Fibroblast of villous mesenchyme (primary cell): ENCODE measurements at places on chromosomes 11 and 22. TPM values are rescaled to one million over a fixed set of nuclear protein-coding genes. Genes with fewer than 3 reads are reported as not detected.
A peak's percentile ranks its signal among the peaks of the same experiment; 100 is the strongest.

The KRTAP5-9 gene
- 0.32 TPM in 1 of 2 replicates, not detected in the other for total RNA-seq

The OR5P2 gene
- under 0.01 TPM in 1 of 2 replicates, not detected in the other for total RNA-seq

- DNase-seq = no peak
Measured at GRCh38 chr11:22006901-22007300, 186.0 kb upstream of the ANO5 start.

DNA sequence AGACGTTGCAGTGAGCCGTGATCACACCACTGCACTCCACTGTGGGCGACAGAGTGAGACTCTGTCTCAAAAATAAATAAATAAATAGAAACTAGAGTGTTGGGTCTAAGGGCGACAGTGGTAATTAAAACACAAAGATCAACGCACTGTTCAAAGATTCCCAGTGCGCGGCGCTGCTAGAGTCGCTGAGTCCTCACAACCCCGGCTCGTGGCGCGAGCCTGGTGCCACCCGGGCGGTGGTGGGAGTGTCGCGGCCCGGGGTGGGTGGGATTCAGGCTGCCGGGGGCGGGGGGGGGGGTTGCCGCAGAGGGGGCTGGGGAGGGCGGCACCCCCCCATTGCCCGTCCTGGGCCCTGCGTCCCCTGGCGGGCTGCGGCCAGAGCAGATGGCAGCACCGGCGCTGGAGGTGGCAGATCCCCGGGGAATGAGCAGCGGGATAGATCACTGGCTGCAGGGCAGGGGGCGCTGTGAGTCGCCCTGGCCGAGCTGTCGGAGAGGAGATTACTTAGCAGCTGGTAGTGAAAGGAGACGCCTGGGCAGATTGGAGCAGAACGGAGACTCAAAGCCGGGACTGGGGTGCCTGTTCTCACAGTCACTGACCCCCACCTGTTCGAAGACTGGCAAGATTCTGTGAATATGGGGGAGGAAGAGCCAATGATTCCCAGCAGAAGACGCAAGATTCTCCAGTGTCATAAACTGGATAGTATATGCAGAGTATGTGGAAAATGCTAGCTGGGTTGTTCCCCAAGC is 30.2 kb upstream of the APOBEC3A start:
- peak; percentile 59 for DNase-seq
